Fibroblast of lung (primary cell): ENCODE measurements at places on chromosomes 12 and 14.
A peak's percentile ranks its signal among the peaks of the same experiment; 100 is the strongest.

- peak; percentile 99 for DNase-seq
Observed at GRCh38 chr14:71711619-71712018, 220.6 kb upstream of the RGS6 start.

GRCh38 chr14:45526715-45527549, 273.9 kb upstream of the MIS18BP1 start:
- DNase-seq: no peak

GRCh38 chr14:24808412-24808811, 174.4 kb upstream of the GZMB start:
- no peak for DNase-seq

DNA sequence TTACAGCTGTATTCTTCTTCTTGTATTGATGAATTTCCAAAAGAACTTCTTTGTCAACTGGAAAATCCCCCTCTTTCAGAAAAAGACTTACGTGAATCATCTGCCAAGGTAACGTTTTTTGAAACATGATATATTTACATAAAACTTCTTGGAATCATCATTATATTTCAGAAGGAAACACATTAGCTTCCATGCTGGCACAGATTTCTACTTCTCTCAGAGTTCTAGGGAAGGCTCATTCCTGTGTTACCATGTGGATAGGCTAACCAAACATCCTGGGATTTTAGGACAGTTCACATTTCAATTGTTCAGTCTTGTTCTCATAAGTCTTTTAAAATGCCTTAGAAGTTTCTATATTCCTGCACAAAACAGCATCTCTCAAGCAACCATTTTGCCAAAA, 120.3 kb upstream of the NEDD1 start:
- DNase-seq: peak; percentile 17

DNA sequence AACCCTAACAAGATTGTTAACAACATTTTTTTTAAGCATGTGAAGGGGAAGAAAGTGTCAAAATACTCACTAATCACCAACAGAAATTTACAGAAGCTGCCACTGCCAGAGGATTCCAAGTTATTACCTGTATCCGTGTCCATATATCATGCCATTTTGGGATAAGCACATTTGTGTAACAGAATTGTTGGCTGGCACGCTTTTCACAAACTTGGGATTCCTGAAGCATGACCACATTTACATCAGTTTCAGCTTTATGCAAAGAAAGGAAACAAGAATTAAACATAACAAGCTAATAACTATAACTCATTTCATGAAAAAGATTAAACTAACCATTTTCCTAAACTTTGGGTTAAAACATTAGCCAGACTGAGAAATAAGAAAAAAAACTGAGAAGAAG, 5.9 kb downstream of the NEMP1 start:
- peak; percentile 50 for DNase-seq

DNA sequence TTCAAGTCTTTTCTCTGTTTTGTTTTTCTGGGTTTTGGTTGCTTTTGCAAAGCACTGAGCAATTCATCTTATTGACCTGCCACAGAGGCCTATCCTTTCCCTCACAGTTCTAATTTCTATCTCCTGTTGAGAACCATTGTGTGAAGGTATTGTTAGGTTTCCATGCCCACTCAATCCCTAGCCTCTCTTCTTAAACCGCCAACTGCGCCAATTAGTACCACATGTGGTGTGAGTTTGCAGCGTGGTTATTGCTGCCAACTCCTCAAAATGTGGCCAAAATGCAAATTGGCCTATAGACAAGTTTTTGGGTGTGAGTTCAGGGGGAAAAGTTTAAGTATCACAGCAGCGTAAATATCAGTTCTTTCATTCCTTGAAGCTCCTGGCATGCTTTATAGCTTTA, 232.6 kb downstream of the FLRT2 start:
- DNase-seq: no peak

- peak; percentile 96 for DNase-seq
Observed at GRCh38 chr12:6925540-6926279, 2.0 kb upstream of the ATN1 start.

DNA sequence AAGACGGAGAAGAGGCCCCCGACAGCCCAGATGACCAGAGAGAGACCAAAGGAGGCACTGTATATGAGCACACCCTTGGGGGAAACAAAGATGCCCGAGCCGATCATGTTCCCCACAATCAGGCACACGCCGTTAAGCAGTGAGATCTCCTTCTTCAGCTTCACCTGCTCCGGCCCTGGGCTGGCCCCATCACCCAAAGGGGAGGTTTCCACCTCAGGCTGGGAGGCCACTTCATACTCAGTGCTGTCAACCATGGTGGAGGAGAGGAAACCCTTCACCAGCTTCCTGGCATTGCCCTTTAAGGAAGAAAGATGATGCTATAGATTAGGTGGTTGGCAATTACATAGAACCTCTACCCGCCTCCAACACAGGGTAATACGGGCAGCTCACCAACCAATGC, 2.1 kb downstream of the SLC7A7 start:
- no peak for DNase-seq

DNA sequence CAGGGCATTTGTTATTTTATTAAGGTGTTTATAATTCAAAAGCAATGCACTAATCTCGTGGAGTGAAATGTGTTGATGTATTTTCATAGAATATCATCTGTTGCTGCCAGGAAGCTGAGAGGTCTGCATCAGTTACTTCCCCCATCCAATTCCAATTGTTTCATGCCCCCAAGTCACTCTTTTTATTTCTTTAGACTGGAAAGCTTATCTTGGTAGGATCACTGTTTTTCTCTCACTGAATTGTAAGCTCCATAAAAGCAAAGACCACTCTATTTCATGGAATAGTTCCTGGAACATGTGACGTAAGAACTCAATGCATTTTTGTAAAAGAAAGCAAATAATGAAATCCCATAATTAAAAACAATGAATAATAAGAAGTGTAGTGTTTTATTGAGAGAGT, 420.2 kb downstream of the TRHDE start:
- DNase-seq: no peak

DNA sequence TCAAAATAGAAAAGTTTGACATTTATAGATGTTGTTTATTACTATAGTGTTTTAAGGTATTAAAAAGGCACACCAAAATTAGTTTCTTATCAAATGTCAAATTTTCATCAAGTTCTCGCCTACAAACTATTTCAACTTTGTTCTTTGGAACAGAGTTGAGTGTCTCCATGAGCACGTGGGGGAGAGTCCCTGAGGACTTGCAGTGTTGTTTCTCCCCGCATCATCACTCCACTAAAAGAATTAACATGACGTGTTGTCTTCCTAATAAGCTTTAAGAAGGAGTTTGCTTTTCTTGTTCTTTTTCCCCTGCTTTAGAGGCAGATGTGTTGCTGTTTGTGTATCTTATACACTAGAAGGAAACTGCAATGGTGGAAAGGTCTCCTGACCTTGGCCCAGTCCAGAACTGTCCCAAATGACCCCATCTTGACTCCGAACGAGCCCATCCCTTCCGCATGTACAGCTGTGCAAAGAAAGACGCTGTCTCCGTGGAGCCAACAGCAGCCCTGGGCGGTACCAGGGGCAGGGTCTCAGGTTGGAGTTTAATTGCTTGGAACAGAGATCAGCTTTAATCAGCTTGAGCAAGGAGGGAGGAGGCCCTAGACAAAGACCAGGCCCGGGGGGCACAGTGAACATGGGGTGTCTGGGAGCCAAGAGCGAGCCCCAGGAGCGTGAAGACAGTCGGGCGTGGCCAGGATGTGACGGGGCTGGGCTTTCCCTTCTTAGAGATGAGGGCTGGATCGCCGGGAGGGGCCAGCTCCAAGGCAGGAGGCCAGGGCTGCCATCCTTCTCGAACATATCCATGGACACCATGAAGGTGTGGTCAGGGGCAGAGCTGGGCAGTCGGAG, 215.4 kb upstream of the RTL1 start:
- DNase-seq: no peak

GRCh38 chr12:8712572-8712971, 14.8 kb downstream of the RIMKLB start:
- no peak for DNase-seq

GRCh38 chr12:80442426-80443222, 1.4 kb upstream of the PTPRQ start:
- peak; percentile 28 for DNase-seq
